ENCODE measurements at places on chromosomes 2 and 18.

GRCh38 chr2:61853086-61853846 is 594 bp downstream of the FAM161A start:
- DNase-seq = no peak

- DNase-seq = no peak
These were observed 90.7 kb downstream of the NRP2 start for GRCh38 chr2:205772983-205773382.

DNA sequence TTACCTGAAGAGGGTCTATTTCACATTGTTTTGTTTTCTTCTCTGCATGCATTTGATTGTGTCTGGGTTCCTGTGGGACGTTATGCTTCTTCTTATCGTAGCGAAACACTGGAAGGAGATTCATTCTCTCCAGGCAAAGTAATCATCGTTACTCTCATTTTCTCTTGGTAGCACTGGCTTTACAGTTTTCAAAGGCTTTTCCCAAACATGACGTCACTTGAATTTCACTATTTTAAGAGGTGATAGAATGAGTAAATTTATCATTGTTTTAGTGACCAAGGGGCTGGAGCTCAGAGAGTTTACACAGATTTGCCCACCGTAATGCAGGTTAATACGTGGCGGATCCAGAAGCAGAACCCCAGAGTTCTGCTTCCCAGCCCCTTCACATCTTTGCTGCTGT is 391.4 kb downstream of the DCDC2C start:
- DNase-seq = no peak

DNA sequence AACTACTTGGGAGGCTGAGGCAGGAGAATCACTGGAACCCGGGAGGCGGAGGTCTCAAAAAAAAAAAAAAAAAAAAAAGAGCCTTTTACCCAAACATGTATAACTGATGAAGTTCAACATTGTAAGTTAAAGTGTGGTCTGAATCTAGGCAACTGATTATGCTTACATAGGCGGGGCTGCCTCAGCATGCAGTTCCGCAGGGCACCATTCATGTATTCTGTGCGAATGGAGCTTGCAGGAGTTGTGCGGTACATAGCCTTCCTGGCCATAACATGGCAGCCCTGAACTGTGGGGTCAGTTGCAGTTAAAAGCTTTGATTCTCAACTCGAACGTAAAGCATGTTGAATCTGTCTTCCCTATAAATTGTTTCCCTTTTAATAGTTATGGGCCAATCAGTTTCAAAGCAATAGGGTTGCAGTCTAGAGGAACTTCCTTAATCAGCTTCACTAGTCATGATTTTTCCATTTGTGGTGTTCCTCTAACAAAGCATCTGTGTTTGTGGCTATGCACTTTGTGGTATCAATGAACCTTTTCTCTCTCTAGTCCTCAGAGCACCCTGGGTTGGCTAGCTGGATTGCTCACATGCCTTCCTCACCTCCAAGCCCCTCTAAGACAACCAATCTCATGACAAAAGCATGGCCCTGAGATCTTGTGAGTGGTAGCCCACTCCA is 30.6 kb upstream of the CEP68 start:
- no peak for DNase-seq

DNA sequence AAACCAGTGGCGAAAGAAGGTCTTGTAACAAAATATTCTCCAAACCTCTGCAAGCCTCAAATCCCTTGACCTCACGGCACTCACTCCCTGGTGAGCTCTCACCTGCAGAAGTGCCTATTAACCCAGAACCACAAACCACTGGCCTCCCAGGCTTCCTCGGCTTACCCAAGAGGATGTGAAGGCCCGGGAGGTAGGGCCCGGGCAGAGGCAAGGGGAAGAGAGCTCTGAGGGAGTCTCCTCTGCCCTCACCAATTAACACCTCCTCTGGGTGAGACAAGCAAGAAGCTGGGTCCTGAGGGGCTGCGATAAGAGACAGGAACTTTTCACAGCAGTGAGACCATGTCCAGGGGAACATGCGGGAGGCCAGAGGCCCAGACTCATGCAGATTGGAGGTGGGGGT is 53.7 kb downstream of the EMX1 start:
- DNase-seq = no peak

- no peak for DNase-seq
These were observed 257.2 kb downstream of the DYSF start for GRCh38 chr2:71710367-71711132.

GRCh38 chr18:67954594-67954993 is 438.1 kb upstream of the DSEL start:
- no peak for DNase-seq

DNA sequence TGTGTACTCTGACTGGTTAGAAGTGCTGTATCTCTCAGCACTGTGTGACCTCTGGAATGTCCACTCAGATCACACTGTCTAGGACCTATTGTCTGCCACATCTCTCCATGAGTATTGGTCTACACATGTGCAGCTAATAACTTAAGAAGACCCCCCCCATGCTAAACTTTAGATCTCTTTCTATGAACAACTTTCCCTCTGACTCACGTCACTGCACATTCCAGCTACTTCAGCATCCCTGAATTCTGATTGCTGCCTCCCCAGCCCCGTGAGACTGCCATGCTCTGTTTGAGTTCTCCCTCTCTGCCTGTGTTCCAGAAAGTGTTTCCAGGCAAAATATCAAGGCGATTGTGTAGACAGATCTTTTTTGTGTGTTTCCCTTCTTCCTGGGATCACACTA is 41.8 kb downstream of the RAPGEF4 start:
- no peak for DNase-seq

GRCh38 chr2:226730481-226730880 is 69.1 kb downstream of the IRS1 start:
- no peak for DNase-seq

GRCh38 chr2:45127321-45127720 is 118.1 kb upstream of the SIX2 start:
- DNase-seq = no peak

DNA sequence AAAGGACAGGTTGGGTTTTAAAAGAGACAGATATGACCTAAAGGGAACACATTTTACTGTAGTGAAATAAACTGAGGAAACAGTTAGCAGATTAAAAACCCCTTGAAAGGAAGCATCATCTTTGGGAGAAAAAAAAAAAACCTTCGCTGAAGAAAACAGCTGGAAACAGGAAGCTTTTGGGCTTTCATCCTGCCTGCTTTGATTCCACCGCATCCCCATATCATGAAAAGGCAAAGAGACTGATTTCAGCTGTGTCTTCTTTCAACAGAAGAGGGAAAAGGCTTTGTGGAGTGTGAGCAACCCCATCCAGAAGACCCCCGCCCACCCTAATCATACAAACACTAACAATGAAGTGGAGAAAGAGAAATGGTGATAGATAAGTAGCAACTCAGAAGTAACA is 86.4 kb downstream of the TCF4 start:
- no peak for DNase-seq

GRCh38 chr2:55430211-55430975 is 10.7 kb upstream of the CCDC88A start:
- no peak for DNase-seq

DNA sequence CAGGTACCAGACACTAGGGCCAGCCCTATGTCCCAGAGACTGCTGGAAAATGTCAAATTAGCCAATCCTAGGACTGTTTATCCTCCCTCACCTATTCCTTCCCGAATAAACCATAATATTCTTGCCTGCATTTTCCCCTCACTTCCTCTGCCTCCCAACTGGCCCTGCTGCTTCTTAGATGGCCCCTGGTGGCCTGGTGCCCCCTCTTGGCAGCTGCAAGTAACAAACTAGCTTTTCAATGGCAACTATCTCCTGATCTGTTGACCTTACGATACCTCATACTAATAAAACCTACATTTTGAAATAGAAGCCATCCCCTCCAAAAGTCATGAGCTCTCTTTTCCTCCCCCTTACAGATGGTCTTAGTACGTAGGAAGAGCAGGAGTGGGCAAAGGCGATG is 132.0 kb downstream of the ALPK2 start:
- DNase-seq = no peak

DNA sequence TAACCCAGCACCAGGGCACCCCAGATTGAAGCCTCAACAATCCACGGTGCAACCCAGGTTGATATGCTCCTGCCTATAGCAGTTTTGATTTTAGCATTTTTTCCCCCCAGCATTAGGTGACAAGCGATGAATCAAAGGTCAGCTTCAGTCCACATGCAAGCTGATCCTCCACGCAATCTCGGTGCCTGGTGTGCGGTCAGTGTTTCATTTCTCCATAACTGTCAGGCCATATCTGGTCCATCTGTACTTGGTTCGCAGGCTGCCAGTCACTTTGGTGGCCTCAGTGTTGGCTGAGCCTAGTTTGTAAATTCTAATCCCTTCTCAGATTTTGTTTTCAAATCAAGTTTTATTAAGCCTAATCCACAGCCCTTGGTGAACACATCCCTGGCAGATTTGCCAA is 30.2 kb downstream of the KCNG3 start:
- no peak for DNase-seq

DNA sequence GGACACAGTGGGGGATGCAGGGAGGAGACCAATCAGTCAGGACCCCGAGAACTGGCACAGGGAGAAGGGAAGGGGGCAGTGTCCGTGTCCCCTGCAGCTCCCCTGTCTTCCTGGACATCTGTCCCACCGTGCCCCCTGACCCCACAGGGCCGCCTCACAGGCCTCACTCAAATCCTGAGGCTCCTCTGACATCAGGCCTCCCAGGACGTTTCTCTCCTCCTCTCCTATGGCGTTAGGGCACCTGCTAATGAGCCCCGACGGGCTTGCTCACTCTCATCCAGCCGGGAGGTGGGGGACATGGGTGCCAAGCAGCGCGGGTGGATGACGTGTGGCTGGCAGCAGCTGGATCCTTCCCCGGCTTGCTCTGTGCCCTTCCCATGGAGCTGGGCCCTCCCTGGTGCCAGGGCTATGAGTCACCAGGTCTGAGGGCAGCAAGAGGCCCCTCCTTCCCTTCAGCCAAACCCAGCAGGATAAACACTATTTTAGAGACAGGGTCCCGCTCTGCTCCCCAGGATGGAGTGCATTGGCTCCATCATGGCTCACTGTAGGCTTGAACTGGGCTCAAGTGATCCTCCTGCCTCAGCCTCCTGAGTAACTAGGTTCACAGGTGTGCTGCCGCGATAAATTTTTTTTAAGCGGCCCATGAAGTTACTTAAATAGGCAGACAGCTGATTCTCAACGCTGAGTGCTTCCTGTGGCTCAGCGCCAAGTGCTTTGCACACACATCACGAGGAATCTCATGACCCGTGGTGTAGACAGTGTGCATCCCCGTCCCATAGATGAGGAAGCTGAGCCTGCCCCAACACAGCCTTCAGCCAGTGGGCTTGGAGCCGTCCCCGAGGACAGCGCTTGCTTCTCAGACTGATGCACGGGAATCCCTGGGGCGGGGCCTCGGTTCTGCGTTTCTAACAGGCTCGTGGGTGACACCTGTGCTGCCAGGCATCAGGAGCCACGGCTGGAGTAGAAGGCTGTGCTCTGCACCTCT is 64.5 kb upstream of the HDAC4 start:
- no peak for DNase-seq

DNA sequence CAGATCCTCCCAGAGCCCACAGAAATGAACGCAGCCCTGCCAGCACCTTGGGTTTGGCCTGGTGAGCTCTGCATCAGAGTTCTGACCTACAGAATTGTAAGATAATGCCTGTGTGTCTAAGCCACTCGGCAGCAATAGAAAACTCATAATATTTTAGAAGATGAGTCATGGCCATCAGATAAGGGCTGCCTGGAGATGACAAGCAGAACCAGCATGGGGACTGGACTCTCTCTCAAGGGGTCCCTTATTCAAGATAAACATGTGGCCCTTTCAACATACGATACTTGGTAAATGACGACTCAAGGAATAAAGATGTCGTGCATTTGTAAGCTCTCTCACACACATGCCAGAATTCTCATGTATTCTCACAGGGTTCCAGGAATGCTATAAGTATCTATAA is 8.5 kb upstream of the AGAP1 start:
- no peak for DNase-seq

DNA sequence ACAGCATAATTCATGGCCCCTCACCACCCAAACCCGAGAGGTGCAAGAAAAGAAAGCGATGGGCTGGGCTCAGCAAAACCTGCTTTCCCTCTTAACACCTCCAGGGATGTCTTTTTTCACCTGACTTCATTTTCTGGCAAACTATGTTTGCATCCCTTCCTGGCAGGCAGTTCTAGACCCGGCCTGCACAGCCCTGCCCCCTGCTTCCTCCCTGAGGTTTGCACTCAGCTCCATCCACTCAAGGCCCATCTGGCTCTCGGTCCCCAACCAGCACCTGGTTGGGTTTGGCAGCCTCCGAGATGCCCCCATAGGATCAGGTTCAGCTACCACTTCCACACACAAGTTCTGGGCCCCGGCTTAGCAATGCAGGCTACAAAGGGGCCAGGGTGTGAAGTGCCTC is 185.7 kb downstream of the SMAD7 start:
- DNase-seq = no peak

DNA sequence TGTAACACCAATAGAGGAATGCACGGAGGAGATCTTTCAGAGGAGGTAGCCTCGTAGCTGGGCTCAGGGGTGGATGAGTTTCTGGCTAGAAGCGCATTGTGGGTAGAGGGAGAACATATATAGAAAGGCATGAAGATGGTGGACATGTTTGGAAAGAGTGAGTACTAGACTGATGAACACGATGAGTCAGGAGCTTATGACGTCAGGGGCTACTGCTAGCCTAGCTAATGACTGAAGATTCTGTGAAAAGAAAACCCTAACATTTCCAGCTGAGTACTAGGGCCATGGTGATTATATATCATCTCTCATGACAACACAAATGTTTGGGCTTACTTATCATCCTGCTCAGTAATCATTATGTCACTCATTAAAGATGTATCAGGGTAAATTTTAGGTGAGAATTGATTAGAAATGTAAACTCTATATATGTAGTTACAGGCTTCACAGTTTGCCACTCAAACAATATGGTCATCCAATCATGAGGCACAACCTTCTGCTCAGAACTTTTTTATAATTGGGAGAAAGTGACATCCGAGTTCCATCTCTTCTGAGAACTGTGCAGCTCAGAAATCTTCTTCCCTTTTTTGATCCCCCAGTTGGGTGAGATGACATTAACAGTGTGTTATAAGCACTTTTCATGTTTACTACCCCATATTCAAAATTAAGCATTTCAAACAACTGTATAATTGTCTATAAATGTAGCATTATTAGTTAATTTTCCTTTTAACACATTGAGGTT is 22.2 kb upstream of the IL1RN start:
- no peak for DNase-seq

GRCh38 chr2:138827426-138828054 is 47.4 kb upstream of the NXPH2 start:
- peak; percentile 18 for DNase-seq

GRCh38 chr2:73253901-73254300 is 19.8 kb downstream of the CCT7 start:
- DNase-seq = no peak

GRCh38 chr2:120313695-120314615 is 32.0 kb upstream of the INHBB start:
- DNase-seq = no peak

DNA sequence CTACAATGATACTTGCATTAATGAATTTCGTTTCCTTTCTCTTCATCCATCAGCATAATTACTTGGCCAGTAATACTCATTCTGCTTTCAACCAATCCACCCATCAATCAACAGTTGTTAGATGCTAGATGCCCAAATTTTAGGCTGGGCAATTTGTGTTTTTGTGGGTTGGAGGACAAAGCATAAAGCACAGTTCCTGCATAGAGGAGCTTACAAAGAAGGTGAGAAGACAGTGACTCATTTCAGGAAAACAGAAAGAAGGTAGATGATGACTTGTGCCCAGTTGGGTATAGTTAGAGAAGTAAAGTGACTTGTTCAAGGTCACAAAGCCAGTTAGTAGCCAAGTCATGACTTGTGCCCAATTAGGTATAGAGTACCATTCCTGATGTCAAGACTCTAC is 1186.8 kb upstream of the CELF4 start:
- DNase-seq = no peak

- no peak for DNase-seq
These were observed 168.4 kb upstream of the PKDCC start for GRCh38 chr2:41879235-41879916.
